HFFc6 (cell line): ENCODE measurements at places on chromosomes 4 and X. TPM values are rescaled to one million over a fixed set of nuclear protein-coding genes. Genes with fewer than 3 reads are reported as not detected.

GRCh38 chrX:41542536-41542935 is 95.4 kb downstream of the NYX start:
- H3K27me3 ChIP-seq, result no peaks in the 10 kb centered on the region
- no peak for DNase-seq
- H3K4me1 ChIP-seq, result peaks cover 15% of the 10 kb centered on the region

The CENPE gene
- 11.3 to 25.3 TPM (median 23.9 TPM) in 3 replicates for total RNA-seq

The VSIG4 gene
- not detected in 3 replicates for total RNA-seq

The AKAP17A gene
- 23.1 to 26.1 TPM (median 24.5 TPM) in 3 replicates for total RNA-seq

- peak; percentile 40 for DNase-seq
- no peak overlapping the region; the same call in 1 of the 2 replicates for H3K27ac ChIP-seq
- H3K27me3 ChIP-seq, result no peaks in the 10 kb centered on the region; the same call in none of the 2 replicates
- H3K4me3 ChIP-seq, result no peak overlapping the region
These were observed 18.1 kb downstream of the SOWAHB start for GRCh38 chr4:76879731-76880364.
